GM19239 (cell line): ENCODE measurements at places on chromosomes 6 and 20.

- no peak for DNase-seq
Measured at GRCh38 chr6:31397901-31398525, 5.4 kb upstream of the MICA start.

- no peak for DNase-seq
Measured at GRCh38 chr6:37289931-37290330, 32.0 kb upstream of the TMEM217 start.

- no peak for DNase-seq
Measured at GRCh38 chr6:132246632-132247270, 154.5 kb downstream of the MOXD1 start.

- DNase-seq = no peak
Measured at GRCh38 chr6:36933102-36933501, 21.4 kb upstream of the PI16 start.

DNA sequence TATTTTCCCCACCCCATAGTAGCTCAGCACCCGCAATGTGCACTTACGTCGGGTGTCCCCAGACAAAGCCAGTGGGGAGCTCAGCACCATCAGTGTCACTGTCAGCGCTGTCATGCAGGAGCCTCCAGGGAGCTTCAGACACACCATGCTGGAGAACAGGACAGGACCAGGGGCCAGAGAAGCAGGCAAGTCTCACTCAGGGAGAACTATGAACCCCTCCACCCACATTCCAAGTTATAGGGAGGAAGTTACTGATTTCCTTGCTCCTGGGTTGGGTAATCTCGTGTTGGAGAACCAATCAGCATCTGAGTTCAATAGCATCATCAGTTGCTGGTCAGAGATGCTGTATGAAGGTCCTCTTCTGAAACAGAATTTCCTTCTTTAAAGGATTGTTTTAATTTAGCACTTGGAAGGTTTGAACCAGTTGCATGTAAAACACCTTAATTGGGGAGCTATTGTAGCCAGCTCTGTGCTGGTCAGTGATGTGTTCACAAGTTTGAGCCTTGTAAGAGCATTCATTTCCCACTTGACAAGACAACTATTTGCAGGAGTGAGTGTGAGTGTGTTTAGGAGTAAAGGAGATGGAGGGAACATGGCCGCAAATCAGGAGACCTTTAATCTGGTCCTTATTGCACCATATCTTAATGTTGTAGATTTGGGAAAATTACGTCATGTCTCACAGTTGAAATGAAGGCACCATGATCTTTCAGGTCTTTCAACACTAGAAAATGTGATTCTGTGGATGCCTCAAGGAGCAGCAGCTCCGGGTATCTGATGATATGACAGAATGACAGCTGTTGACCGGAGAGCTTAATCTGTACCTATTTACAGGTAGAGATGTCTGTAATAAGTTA, at the start of gene HLA-DRB1:
Gene HLA-DRB1, minus strand, starts transcription at position 253 of the 854 bp plus-strand sequence. Its CDS starts 106 bp downstream, at position 147.
- DNase-seq = no peak

DNA sequence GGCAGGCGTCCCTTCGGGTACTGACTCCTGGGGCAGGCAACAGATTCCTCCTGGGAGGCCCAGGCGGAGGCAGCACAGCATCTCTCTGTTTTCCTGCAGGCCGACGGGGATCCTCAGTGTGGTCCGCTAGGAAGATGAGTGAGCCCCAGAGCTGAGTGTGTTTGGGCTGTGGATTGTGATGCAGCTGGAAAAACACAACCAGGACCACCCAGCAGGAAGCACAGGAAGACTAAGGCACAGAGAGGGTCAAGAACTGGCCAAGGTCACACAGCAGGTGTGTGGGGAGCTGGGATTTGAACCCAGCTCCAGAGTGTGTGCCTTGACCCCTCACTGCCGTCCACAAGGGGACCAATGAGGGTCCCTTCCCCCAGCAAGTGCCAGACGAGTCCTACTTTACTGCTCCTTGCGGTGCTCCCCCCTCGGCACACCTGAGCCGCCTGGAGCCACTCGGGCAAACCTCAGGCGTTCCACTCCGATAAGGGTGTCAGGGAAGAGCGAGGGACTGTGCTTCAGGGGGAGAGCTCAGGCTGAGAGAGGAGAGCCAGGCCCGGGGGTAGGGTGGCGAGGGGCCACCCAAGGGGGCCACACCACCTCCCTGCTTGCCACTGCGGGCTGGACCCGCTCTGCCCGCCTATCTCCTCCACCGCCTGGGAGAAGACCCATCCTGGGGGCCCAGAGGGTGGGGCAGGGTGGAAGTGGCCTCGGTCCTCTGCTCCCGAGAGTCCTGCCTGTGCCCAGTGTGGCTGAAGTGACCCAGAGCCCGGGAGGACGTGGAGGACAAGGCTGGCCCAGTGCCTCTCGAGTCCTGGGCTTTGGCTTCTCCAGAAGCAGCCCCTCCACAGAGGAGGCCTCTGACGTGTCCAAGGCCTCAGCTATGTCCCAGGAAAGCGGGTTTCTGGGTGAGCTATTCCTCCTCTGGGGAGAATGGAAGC, 63.3 kb downstream of the YTHDF1 start:
- DNase-seq = no peak

DNA sequence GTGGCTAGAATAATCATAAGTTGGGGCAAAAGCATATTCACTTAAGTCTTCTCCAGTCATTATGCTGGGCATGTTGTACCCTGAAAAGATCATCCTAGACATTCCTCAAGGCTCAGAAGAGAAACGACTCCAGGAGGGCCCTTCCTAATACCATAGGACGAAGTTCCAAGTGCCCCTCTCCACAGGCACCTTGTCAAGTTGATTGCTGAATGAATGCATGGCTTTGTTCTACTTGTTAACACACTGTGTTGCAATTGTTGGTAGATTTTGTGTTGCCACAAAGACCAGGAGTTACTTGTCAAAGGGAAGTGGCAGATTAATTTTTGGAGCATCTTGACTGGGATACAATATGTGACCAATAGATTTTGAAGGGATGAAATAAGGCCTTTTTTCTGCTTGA, 194.3 kb upstream of the SMLR1 start:
- no peak for DNase-seq

GRCh38 chr20:31662372-31662854, 24.7 kb downstream of the COX4I2 start:
- DNase-seq = no peak

DNA sequence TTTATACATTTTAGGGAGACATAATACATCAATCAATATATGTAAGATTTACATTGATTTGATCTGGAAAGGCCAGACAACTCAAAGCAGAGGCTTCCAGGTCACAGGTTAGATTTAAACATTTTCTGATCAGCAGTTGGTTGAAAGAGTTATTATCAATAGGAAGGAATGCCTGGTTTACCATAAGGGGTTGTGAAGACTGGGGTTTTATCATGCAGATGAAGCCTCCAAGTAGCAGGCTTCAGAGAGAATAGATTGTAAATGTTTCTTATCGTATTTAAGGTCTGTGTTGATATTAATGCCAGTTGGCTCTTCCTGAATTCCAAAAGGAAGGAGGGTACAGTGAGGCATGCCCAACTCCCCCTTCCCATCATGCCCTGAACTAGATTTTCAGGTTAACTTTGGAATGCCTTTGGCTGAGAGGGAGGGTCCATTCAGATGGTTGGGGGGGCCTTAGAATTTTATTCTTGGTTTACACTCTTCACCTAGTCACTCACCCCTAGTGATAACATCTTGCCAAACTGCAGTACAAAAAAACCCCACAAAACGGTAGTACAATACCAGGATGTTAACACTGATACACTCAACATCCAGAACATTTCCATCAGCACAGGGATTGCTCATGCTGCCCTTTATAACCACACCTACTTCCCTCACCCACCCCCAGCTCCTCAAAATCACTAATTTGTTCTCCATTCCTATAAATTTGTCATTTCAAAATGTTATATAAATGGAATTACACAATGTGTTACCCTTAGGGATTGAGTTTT, 259.6 kb upstream of the PLN start:
- DNase-seq = no peak

- no peak for DNase-seq
Measured at GRCh38 chr6:41939176-41939847, 2.3 kb downstream of the CCND3 start.

GRCh38 chr6:138863321-138863720, 67.4 kb downstream of the ECT2L start:
- no peak for DNase-seq

DNA sequence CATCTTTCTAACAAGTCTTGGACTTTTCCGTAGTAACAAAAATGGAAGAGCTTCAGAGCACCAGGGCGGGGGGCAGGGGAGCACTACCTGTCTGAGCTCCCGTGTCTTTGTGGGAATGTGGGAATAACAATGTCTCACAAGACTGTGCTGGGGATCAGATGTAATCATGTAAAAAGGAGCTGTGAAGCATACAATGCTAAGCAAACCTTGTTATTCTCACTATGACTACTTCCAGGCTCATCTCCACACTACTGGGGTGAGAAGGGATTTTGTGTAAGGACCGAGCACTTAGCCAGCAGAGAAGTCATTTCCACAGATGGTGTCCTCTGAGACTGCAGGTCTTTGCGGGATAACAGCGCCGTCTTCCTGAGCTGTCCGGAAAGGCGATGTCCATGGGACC, 27.1 kb downstream of the PRR18 start:
- no peak for DNase-seq

DNA sequence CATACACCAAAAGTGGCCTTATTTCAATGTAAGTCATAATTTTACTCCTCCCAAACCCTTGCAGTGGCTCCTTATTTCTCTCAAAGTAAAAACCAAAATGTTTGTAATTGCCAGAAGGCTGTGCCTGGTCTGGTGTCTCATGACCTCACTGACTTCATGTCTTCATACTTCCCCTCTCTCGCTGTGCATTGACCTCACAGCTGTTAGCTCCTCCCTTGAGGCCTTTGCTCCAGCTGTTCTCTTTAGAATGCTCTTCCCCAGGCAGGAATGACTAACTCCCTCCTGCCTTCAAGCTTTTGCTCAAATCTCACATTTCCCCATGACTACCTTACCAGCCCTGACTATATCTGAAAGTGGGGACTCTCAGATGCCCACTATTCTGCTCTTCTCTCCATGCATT, 83.3 kb downstream of the MTFR2 start:
- no peak for DNase-seq

DNA sequence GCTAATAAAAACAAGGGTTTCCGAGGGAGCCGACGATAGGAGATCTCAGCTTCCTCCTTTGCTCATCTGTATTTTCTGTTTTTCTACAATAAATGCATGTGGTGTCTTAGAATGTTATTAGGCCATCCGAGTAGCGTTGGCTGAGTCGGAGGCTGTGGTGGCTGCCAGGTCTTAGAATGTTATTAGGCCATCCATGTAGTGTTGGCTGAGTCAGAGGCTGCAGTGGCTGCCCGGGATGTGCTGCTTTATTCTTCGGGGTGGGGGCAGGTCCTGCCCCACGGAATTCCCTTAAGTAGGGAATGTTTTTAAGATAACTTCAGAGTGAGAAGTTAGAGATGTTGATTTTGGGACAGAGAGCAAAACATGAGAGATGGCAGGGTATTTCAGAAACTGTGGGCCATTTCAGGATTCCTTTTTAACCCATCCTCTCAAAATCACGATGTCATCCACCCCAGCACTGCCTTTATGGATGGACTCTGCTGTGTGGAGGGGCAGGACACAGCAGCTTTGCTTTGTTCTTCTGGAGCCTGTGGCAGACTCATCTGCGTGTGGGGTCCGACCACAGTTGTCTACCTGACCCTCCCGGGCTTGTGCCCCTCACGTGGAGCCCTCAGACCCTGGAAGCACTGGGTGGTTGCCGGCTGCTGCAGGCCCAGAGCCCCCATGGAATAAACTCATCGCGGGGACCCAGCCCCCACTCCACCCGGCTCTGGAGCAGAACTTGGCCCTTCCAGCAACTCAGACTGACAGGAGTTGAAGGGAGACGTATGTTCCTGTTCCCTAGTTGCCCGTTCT, 20.4 kb downstream of the OSBPL2 start:
- DNase-seq = no peak

GRCh38 chr6:158164579-158165170, 3.4 kb downstream of the SERAC1 start:
- DNase-seq = no peak

DNA sequence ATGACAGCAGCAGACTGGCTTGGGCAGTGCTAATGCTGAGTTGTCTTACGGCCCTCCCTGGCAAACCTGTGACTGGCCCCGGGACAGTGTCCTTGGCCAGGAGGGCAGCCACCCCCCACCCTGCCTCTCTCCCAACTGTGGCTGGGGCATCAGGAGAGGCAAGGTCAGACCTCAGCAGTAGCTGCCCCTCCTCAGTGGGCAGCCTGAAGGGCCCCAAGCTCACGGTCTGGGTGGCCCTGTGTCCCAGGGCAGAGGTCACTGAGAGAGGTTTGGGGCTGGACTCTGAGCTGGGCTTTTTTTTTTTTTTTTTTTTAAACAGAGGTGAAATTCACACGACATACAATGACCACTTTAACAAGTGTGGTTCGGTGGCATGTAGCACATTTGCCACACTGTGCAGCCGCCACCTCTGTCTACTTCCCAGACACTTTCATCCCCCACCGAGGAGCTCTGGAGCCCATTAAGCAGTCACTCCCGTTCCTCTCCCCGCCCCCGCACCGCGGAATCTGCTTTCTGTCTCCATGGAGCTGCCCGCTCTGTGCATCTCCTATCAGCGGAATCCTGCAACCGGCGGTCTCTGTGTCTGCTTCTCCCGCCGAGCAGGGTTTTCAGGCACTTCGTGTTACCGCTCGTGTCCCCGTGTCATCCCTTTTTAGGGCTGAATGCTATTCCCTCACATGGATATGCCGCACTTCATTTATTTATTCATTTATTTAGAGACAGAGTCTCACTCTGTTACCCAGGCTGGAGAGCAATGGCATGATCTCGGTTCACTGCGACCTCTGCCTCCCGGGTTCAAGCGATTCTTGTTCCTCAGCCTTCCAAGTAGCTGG, 67.9 kb upstream of the GATA5 start:
- no peak for DNase-seq

- no peak for DNase-seq
Measured at GRCh38 chr20:5180421-5180820, 53.6 kb downstream of the CDS2 start.

DNA sequence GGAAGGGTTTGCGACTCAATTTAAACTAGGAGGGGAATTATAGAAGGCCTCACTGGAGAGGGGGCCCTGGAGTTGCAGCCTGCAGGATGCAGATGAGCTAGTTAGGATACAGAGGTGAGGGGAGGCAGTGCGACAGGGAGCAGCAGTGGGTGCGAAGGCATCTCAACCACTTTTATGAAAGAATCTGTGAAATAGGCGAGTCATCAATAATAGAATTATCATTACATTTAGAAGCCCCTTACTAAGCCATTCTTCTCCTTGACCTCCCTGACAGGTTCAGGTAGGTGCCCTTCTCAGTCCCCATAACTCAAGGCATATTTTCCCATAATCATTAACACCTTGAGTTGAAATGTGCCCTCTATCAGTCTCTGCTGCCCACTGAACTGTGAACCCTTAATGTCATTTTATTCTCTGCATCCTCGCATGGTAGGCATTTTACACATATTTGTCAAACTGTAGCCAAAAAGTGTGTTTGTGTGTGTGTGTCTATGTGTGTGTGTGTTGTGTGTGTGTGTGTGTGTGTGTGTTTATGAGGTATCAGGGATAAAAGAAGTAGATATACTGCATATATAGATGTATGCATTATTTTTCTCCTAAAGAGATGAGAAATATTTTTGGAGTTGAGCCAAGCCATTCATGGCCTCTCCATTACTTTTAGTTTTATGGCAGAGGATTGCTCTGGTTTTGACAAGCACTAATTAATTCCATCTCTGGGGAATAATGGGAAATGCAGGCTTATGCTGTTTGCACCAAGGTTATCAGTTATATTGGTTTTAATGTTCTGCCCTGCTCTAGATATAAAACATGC, 898.8 kb downstream of the KIF16B start:
- no peak for DNase-seq

GRCh38 chr6:169236988-169237387, 16.7 kb downstream of the THBS2 start:
- DNase-seq = no peak

GRCh38 chr6:141685416-141685815, 447.3 kb upstream of the GJE1 start:
- no peak for DNase-seq
